Stomach (tissue), 19 donors: ENCODE measurements at places on chromosomes 5 and 9.

- peak; percentile 30 for DNase-seq
- H3K36me3 ChIP-seq = no peaks in the 10 kb centered on the region
- H3K4me3 ChIP-seq = no peak overlapping the region
Observed at GRCh38 chr9:124675261-124676158, 95.6 kb downstream of the NR6A1 start.

GRCh38 chr5:14415024-14415697 lies 166.4 kb upstream of the OTULINL start:
- peaks cover 90% of the 10 kb centered on the region for H3K36me3 ChIP-seq
- no peak overlapping the region for H3K27ac ChIP-seq
- no peaks in the 10 kb centered on the region for H3K27me3 ChIP-seq
- no peak for DNase-seq
- no peak overlapping the region for H3K4me3 ChIP-seq
- peaks cover 22% of the 10 kb centered on the region for H3K4me1 ChIP-seq

GRCh38 chr5:52043543-52043942 lies 660.3 kb downstream of the ISL1 start:
- DNase-seq = no peak
- H3K27me3 ChIP-seq = no peaks in the 10 kb centered on the region
- no peak overlapping the region for H3K27ac ChIP-seq
- H3K4me3 ChIP-seq = no peak overlapping the region
- H3K36me3 ChIP-seq = no peaks in the 10 kb centered on the region
- H3K4me1 ChIP-seq = no peaks in the 10 kb centered on the region

DNA sequence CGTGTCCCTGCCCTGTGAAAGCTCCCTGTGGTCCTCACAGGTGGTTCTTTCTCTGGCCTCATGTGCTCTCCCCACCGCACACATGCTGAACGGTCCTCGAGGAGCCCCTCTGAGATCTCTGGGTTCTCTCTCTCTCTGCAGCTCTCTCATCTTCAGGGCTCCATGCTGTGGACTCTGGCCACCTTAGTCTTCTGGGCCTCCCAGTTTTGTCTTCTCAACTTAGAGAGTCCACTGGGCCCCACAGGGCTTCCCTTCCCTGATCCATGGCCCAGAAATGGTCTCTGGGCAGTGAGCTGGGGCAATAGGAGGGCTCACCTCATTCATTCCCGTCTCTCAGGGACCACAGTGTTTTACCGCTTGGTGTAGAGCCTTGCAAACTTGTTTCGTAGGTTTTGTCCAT lies 26.4 kb downstream of the FGD3 start:
- no peak overlapping the region for H3K4me3 ChIP-seq
- peaks cover 12% of the 10 kb centered on the region for H3K36me3 ChIP-seq
- DNase-seq = no peak
- no peak overlapping the region for H3K27ac ChIP-seq
- no peaks in the 10 kb centered on the region for H3K27me3 ChIP-seq
- no peaks in the 10 kb centered on the region for H3K4me1 ChIP-seq

DNA sequence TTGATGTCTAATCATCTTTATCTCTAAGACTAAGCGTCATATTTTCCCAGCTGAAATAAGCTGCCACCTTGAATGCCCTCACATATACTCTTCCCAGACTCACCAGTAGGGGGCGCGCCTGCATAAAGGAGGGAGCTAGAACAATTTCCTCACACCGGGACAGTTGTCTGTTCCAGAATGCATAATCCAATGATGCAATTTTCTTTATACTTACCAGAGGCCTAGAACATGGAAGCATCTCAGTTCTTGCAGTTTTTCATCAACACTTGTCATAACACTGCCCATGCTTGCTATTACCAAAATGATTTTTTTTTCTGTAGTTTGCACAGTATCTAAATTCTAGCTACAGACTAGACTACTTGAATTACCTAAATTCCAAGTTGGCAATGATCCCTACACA lies 203.9 kb downstream of the FRMD3 start:
- H3K27me3 ChIP-seq = no peaks in the 10 kb centered on the region
- H3K4me3 ChIP-seq = no peak overlapping the region
- H3K4me1 ChIP-seq = no peaks in the 10 kb centered on the region
- H3K36me3 ChIP-seq = no peaks in the 10 kb centered on the region

GRCh38 chr9:20610591-20610990 lies 11.7 kb downstream of the MLLT3 start:
- no peaks in the 10 kb centered on the region for H3K27me3 ChIP-seq
- H3K27ac ChIP-seq = no peak overlapping the region
- no peak for DNase-seq

- H3K27ac ChIP-seq = no peak overlapping the region
- no peaks in the 10 kb centered on the region for H3K4me1 ChIP-seq
- H3K4me3 ChIP-seq = no peak overlapping the region
- no peaks in the 10 kb centered on the region for H3K36me3 ChIP-seq
Observed at GRCh38 chr5:39755986-39756385, 331.2 kb upstream of the DAB2 start.

- no peak overlapping the region for H3K27ac ChIP-seq
- H3K27me3 ChIP-seq = no peaks in the 10 kb centered on the region
- no peak for DNase-seq
- H3K4me1 ChIP-seq = no peaks in the 10 kb centered on the region
- no peak overlapping the region for H3K4me3 ChIP-seq
Observed at GRCh38 chr5:96324708-96325107, 108.3 kb downstream of the PCSK1 start.

DNA sequence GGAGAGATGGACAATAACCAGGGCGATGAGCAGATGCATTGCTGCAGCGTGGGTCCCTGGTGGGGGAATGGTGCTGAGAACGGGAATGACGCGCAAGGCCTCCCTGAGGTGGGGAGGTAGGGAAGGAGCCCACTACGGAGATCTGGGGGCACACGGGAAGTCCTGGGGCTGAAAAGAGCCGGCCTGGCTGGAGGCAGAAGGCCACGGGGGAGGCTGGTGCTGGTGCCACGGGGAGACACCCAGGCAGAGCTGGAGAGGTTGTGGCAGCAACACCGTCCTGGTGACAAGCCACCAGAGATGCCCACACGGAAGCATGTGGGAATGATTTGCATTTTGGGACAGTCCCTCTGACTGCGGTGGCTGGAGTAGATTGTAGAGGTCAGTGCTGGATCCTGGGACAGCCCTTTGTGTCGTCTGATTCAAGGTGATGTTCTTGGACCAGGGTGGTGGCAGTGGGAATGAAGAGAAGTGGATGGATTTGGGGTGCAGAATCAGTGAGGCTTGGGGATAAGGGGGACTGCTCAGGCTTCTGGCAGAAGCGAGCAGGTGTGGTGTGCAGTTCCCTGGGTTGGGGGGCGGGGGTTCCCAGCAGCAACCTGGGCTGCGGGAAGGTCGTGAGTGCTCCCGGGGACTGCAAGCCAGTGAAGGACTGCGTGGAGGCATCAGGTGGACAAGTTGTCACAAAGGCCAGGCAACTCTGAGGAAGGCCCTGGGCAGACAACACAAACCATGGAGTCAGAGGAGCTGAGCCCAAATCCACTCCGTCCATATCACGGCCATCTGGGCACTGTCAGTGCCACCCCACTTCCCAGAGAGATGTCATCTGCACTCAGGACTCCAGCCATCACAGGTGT lies 25.2 kb upstream of the CNOT6 start:
- H3K4me3 ChIP-seq = no peak overlapping the region
- no peaks in the 10 kb centered on the region for H3K27me3 ChIP-seq
- DNase-seq = no peak
- no peak overlapping the region for H3K27ac ChIP-seq
- H3K36me3 ChIP-seq = no peaks in the 10 kb centered on the region
- H3K4me1 ChIP-seq = peaks cover 16% of the 10 kb centered on the region

- no peak overlapping the region for H3K27ac ChIP-seq
- no peaks in the 10 kb centered on the region for H3K27me3 ChIP-seq
- H3K4me3 ChIP-seq = no peak overlapping the region
- H3K4me1 ChIP-seq = no peaks in the 10 kb centered on the region
Observed at GRCh38 chr5:65819905-65820240, 97.9 kb downstream of the NLN start.

DNA sequence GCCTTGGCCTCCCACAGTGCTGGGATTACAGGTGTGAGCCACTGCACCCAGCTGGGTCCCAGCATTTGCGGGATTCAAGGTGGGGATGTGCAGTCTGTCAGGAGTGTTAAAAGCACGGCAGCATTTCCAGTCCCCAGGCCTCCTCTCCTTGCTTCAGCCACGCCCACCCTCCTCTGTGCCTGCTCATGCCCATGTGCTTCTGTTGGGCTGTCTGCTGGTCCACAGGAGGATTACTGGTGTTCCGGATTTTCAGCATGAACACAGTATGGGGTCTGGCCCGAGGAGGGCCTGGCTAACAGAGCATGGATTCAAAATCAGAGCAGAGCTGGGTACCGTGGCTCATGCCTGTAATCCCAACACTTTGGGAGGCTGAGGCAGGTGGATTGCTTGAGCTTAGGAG lies 5.5 kb downstream of the ARRDC1 start:
- peaks cover 29% of the 10 kb centered on the region for H3K36me3 ChIP-seq
- H3K4me3 ChIP-seq = no peak overlapping the region
- H3K27ac ChIP-seq = peak overlapping the region; percentile 92
- H3K4me1 ChIP-seq = peaks cover 86% of the 10 kb centered on the region
- no peak for DNase-seq

DNA sequence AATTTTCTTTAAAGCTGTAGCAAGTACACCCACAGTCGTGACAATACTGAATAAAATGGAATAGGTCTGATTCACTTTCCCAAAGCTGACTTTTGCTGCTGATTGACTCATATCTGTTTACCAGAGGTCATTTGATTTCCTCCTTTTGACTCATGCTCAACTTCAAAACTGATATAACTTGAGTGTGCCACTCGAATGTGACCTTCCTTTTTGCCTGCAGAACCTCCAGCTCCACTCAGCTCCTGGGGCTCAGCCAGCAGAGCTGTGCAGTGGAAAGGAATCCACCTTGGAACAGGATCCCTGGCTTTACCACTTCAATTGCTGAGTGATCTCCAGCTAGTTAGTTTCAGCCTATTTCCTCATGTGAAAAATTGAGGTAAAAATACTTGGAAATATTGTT lies 84.1 kb downstream of the FEM1C start:
- H3K27ac ChIP-seq = peak overlapping the region; percentile 87
- no peaks in the 10 kb centered on the region for H3K27me3 ChIP-seq
- peak; percentile 44 for DNase-seq

DNA sequence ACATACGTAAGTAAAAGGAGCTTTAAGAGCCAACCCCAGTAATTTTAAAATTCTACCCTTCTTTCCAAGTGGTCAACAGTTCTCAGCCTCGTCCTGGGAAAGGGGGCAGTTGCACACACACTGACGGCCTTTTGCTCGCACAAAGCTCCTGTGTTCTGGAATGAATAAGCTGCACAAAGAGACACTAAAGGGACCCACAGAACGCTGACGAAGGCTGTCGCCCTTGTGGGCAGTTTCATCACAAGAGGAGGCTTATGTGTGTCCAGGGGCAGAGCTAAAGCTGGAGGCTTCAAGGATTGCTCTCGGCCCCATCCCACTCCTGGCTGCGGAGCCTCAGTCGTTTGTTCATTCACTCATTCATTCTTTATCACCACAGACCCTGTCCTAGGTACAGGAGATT lies 67.0 kb upstream of the NEK6 start:
- no peak overlapping the region for H3K27ac ChIP-seq
- H3K4me3 ChIP-seq = no peak overlapping the region
- H3K36me3 ChIP-seq = no peaks in the 10 kb centered on the region
- no peaks in the 10 kb centered on the region for H3K27me3 ChIP-seq

GRCh38 chr5:863244-863805 lies 12.5 kb upstream of the ZDHHC11 start:
- no peak for DNase-seq
- no peaks in the 10 kb centered on the region for H3K4me1 ChIP-seq
- no peak overlapping the region for H3K4me3 ChIP-seq
- H3K27me3 ChIP-seq = no peaks in the 10 kb centered on the region
- peaks cover 73% of the 10 kb centered on the region for H3K36me3 ChIP-seq

GRCh38 chr5:162248107-162248713 lies 180.6 kb downstream of the GABRG2 start:
- H3K4me3 ChIP-seq = no peak overlapping the region
- H3K27ac ChIP-seq = no peak overlapping the region
- H3K27me3 ChIP-seq = no peaks in the 10 kb centered on the region
- DNase-seq = no peak
- no peaks in the 10 kb centered on the region for H3K4me1 ChIP-seq

DNA sequence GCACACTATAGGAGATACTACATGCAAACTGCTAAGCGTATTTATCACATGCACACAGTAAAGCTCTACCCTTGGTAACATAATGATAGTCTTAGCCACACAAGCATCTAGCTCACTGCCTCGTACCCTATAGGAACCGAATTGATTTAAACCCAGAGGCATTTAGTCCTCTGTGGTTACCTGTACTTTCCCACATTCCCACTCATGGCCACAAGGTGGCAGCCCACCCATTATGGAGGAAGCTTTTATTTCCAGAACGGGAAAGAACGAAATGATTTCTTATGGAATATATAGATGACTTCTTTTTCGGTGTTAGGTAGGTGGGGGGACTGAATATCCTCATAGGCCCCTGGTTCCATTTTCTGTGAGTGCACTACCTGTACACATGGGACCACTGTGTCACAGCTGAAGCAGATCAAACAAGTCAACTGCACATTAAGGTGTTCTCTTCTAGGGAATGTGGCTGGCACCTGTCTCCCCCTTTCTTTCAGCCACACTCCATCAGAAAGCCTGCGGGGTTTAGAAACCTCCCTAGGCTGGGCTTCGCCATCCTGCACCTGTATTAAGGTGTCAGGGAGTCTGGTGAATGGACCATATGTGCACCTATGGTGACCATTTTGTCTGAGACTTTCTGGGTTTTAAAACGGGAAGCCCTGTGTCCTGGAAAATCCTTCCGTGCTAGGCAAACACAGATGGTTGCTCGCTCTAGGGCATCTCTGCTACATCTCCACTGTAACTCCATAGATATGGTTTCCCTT lies 313.2 kb downstream of the SLIT3 start:
- no peaks in the 10 kb centered on the region for H3K36me3 ChIP-seq
- DNase-seq = peak; percentile 86
- H3K4me1 ChIP-seq = peaks cover 21% of the 10 kb centered on the region
- H3K27ac ChIP-seq = no peak overlapping the region
- no peaks in the 10 kb centered on the region for H3K27me3 ChIP-seq

DNA sequence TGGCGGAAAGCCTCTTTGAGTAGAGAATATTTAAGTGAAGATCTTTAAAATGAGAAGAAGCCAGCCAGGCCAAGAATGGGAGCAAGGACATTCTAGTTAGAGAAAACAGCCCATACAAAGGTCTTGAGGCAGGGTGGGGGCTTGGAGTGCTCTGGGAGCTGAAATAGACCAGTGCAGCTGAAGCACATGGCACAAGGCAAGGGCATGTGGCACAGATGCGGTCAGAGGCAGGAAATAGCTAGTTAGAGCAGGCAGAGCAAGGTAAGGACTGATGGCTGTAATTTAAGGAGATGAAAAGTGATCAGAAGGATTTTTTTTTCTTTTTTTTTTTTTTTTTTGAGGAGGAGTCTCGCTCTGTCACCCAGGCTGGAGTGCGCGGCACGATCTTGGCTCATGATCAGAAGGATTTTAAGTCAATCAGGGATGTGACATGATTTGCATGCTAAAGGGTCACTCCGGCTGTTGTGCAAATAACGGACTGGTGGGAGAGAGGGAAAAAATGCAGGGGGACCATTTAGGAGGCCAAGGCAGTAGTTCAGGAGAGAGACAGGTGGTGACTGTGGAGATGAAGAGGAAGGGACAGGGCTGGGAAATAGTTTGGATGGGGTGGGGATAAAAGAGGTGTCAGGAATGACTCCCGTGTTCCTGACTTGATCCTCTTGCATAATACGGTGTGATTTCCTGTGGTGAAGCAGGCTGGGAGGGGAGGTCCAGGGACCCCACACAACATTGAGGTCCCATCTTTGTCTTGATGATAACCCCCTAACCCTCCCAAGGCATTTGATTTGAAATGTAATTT lies 207.6 kb downstream of the HSPA4 start:
- H3K4me3 ChIP-seq = no peak overlapping the region
- no peaks in the 10 kb centered on the region for H3K4me1 ChIP-seq
- DNase-seq = no peak
